ENCODE measurements at places on chromosomes 5 and 9.

DNA sequence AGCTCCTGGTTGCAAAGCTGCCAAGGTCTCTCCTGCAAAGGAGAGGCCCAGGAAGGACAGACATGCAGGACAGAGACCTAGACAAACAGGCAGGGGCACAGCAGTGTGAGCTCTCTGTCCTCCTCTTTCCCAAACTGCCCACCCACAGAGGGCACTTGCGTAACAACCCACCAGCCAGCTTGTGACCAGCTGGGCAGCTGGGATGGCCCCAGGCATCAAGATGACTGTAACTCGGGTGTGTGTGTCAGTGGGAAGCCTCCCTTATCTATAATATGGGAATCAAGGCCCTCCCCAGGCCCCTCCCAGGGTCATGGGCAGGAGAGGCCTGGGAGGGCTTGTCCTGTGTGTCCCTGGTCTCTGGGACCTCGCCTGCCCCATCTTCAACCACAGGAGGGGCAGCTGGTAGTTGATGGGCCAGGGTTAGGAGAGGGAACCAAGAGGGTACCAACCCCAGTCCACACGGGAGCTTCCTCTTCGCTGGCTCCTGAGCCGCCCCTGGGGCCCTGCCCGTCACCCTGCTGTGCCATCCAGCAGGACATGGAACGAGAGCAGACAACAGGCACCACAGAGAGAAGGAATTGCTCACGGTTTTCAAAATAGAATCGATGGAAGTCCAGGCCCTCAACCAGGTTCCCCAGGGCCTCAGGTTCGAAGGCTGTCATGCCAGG lies 37.9 kb downstream of the SLC6A7 start:
- DNase-seq = no peak

GRCh38 chr5:158139161-158139560 lies 280.2 kb upstream of the CLINT1 start:
- DNase-seq = no peak

DNA sequence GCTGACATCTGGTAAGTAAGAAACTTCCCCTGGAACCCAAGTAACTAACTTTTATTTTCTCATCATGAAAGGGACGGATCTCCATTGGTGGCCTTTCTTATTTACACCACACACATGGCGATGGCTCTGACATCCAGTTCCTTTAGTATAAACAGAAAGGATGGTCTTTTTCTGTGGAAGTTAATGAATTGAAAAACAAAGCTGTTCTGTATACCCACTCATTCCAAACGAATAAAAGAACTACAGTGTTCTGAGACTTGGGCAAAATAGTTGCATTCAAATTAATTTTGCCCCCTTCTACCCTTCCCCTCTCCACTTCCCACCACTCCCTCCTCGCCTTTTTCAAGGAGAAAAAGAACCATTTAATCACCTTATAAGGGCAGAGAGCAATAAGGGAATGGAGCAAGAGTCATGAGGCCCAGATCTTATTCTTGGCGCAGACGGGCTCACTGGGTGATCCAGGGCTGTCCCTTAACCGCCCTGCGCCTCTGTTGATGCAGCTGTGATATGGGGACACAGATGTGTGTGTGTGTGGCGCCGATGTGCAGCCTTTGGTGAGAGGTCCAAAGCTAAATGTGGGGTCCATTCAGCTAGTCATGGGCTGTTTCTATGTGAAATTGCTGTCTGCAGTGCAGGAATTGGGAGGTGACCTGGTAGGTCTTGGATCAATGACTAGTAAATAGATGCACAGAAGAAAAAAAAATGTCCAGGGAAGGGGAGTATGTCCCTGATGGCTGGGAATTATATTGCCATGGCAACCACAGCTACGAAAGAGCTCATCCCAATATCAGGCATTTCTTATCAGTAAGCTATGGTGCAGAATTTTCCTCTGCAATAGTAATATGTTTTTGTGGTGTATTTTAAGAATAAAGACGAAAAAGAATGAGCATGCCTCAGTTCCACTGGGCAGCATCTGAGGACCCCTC lies 141.5 kb upstream of the ERCC6L2 start:
- no peak for DNase-seq

DNA sequence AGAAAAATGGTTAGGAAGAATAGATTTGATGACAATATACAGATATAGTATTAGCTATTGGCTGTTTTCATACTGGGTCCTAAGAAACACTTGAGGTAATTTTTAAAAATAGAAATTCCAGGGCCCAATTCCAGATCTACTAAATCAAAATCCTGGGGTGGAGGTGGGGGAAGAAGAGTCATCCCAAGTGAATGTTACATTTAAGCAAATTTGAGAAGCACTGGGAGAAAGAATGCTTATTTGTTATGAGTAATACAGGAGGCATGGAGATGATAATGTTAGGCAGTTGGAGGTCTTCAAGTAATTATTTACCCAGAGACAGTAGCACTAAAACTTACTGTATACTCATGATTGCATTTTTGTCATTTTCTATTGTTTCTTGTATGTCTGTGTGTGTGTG lies 93.0 kb upstream of the DAB2 start:
- no peak for DNase-seq

GRCh38 chr9:15738011-15738410 lies 185.2 kb downstream of the CCDC171 start:
- DNase-seq = no peak

- DNase-seq = no peak
Measured at GRCh38 chr5:40521108-40521785, 158.5 kb upstream of the PTGER4 start.
